ENCODE measurements at places on chromosomes 2 and 18.

- DNase-seq = no peak
These were observed 79.2 kb downstream of the SETBP1 start for GRCh38 chr18:44759925-44760342.

DNA sequence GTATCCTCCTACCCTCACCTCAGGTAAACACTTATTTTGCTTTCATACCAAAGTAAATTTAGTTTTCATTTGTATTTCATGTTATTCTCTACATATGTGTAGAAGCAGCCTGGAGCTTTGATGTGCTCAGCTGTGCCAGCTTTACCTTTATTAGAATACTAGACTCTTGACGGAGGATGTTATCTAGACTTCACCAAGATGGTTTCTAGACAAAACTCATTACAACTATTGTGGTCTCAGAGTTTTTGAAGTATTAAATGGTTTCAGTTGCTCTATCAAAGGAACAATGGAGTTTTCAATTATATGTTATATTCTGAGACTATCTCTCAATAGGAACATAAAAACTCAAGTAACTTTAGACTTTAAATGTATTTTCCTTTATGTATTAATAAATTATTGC is 5.0 kb upstream of the IL18RAP start:
- DNase-seq = no peak

- DNase-seq = no peak
These were observed 70.3 kb downstream of the ARL4C start for GRCh38 chr2:234426616-234427015.

- DNase-seq = no peak
These were observed 34.8 kb downstream of the ADNP2 start for GRCh38 chr18:80143881-80144280.

DNA sequence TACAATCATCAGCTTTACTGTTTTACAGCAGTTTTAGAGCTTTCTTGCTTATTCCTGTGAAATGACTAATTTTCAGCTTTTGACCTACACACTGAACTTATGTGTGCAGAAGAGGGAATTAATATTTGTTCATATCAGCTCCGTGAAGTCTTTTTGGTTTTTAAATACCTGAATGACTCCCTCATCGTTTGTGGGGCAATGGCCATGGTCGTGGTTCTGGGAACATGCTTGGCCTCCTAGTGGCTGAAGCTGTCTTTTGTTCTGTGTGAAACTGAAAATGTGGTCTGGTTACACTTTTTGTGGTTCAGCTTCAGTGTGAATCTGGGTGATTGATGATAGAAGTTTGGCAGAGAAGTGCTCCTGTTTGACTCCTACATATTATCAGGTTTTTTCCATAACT is 408.1 kb downstream of the THSD7B start:
- DNase-seq = no peak

DNA sequence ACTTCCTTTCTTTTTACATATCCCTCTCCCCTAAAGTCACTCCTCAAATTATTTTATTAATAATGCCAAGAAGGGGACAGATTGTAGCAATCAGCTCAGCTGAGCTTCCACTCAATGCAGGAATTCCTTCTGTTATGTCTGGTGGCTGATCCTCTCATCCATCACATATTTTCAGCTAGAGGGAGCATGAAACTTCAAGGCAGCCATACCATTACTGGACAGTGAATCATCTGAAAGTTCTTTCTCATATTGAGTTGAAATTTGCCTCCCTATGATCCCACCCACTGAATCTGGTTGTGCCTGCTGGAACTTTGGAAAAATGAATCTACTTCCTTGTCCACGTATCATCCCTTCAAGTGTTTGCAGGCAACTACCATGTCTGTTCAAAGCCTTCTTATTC is 11.2 kb downstream of the ZNF385B start:
- DNase-seq = no peak

- no peak for DNase-seq
These were observed 140.9 kb upstream of the CAPN13 start for GRCh38 chr2:30948130-30948529.

- no peak for DNase-seq
These were observed 757.8 kb downstream of the TRIB2 start for GRCh38 chr2:13474538-13474937.

DNA sequence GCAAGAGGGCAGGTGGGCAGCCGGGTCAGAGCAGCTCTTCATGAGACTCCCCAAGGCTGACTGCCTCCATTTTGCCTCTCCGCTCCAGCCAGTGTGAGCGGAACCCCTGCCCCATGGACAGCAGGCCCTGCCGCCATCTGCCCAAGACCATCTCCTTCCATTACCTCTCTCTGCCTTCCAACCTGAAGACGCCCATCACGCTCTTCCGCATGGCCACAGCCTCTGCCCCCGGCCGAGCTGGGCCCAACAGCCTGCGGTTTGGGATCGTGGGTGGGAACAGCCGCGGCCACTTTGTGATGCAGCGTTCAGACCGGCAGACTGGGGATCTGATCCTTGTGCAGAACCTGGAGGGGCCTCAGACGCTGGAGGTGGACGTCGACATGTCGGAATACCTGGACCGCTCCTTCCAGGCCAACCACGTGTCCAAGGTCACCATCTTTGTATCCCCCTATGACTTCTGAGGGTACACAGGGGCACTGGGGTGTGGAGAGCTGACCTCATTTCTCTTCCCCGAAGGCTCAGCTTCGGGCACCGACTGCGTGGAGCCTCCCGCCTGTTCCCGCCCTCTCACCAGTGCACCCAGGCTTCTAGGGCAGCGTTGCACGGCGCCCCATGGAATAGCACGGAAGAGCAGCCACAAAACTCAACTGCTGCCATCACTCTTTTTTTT is 49.0 kb downstream of the FBLN7 start:
- no peak for DNase-seq

- DNase-seq = no peak
These were observed 66.5 kb downstream of the ALPK2 start for GRCh38 chr18:58562146-58562998.

DNA sequence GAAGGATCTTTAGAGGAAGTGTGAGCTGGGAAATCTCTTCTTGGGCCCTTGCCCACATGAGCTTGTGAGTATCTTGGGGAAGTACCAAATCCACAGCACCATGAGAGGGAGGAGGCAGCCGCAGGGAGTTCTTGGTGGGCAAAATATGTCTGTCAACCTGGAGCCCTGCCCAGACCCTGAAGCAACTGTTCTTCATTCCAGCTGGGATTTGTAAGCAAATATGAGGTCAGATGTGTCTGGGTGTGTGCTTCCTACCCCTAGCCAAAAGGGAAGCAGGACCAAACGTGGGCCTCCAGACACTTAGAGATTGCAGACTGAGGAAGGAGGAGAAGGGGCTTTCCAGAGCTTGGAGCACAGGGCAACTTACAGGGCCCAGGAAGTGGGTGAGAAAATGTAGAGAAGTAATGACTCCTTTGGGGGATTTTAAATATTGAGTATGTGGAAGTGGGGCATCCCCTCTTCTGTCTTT is 41.9 kb downstream of the TMEM247 start:
- DNase-seq = no peak

DNA sequence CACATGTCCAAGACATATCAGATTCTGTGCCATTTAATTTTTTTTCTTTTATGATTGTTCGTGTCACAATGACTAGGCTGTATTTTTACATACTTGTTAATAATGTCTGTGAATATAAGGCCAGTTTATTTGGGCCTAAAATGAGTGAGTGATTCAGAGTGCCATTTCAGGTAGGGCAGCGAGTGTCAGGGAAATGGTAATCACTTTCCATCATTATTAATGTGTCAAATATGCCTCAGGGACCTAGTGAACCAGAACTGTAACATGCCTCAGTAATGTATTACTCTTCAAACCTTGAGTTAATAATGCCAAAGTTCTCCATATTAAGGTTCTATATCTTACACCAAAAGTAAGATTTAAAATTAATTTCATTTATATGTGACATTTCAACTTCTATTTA is 8.6 kb downstream of the FAM171B start:
- DNase-seq = no peak
